ENCODE measurements at places on chromosomes 11 and 22.

GRCh38 chr11:133787379-133788141 lies 57.8 kb downstream of the SPATA19 start:
- DNase-seq = no peak

GRCh38 chr11:71572811-71573210 lies 7.4 kb downstream of the KRTAP5-10 start:
- DNase-seq = no peak

- DNase-seq = no peak
Observed at GRCh38 chr11:122900587-122901202, 18.1 kb downstream of the JHY start.

DNA sequence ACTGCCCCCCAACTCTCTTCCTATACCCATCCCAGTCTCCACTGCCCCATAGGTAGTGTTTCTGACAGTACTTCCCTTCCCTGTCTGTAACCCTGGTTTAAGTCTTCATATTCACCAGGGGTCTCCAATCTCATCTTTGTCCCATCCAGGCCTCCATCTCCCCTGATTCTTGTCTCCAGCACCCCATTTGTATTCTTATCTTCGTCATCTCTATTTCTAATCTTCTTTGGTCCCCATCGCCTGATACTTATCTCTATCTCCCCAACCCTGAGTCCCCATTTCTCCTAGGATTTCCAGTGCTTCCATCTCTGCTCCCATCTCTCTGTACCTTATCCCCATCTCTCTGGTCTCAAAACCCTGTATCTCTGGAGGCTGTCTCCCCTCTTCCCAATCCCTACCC lies 1.8 kb downstream of the PHOX2A start:
- DNase-seq = no peak

- DNase-seq = no peak
Observed at GRCh38 chr22:46079861-46080821, 70.2 kb upstream of the PPARA start.

DNA sequence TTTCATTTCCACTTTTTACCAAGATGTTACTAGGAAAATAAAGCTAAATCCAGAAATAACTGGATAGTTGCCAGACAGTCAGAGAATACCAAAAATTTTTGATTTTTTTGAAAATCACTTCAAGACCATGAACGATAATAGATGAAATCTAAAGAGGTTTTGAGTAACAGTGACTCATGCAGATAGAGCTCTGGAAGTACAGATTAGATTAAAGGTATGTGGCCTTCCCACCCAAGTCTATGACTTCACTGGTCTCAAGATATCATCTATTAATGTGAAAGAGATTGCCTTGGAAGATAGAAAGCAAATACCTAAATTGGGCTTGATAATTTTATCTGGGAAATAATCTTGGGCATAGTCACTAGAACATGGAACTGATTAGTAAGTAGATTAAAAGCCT lies 415.9 kb downstream of the METTL15 start:
- no peak for DNase-seq
